ENCODE measurements at places on chromosomes 1 and 21. TPM values are rescaled to one million over a fixed set of nuclear protein-coding genes. Genes with fewer than 3 reads are reported as not detected.

DNA sequence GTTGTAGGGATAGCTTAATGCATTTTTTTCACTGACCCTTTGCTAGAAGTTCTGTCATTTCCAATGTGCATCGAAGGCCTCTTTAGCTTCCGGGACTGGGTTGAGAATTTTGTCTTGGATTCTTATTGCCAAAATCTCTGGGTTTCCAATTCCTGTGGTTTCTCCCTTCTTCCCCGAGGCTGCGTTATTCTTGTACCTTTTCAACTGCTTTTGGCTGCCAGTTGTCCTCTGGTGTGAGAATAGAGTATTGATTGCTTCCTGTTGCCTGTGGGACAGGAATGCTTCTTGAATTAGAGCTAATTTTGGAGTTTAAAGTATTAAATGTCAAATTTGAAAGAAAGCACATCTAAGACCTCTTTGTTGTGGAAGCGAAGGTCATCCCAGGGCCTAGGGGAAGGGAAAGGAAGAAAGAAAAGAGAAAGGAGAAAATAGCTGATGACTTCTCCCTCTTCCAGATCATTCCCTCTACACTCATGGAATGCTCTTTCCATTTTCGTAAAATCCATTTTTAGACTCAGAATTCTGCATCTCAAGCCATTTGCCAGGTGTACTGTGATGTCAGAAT is 21.1 kb downstream of the HUNK start:
- DNase-seq: no peak

HCN3 gene
- total RNA-seq: 3.6 TPM

GRCh38 chr1:175204330-175204729 is 11.8 kb upstream of the KIAA0040 start:
- no peak for DNase-seq

DNA sequence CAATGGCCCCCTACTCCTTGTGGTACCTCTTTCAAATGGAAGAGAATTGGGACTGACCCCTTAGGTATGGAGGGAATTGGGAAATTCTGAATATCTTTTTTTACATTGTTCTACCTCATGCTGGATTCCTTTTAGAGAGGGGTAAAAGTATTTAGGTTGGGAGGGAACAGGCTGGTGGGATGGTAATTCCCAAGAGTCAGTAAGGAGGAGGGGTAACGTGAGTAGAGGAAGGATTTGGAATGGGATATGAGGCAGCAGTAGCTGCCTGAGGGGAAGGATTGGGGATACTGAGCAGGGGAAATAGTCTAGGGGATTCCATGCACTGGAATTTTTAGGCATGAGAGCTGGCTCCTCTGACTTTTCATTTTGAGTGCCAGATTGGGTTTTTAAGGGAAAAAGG is 3.8 kb upstream of the AADACL3 start:
- DNase-seq: no peak

- DNase-seq: no peak
Observed at GRCh38 chr21:24115141-24115540, 1492.1 kb downstream of the MRPL39 start.

DNA sequence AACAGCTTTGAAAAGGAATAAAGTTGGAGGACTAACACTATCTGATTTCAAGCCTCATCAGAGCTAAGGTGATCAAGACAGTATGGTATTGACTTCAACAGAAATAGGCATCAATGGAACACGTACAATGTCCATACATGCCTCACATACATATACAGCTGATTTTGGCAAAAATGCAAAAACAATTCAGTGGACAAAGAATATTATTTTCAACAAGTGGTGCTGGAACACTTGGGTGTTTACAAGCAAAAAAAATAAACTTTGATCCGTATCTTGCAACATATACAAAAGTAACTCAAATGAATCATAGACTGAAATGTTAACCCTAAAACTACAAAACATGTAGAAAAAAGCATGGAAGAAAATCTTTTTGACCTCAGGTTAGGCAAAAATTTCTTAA is 141.9 kb upstream of the ZC3H11B start:
- no peak for DNase-seq

DNM3 gene
- total RNA-seq: 1.5 TPM

DNA sequence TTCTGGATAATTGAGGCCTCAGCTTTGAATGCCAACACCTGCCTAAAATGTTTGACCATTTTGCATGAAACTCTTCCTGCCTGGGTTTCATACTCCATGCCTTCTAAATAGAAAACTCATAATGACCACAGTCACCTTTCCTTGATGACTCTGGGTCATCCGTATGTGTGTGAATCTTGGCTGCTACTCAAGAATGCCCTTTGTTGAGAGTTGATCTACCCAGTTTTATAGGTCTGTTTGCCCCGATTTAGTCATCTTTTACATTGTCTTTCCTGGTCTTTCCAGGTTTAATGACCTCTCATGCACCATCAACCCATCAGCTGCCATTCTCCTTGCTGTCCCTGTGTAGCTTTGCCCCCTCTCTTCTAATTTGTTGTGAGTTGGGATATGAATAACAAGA is 2.7 kb upstream of the SLC5A9 start:
- DNase-seq: no peak

RGS16 gene
- total RNA-seq: 73.3 TPM

GJA8 gene
- not detected for total RNA-seq

DNA sequence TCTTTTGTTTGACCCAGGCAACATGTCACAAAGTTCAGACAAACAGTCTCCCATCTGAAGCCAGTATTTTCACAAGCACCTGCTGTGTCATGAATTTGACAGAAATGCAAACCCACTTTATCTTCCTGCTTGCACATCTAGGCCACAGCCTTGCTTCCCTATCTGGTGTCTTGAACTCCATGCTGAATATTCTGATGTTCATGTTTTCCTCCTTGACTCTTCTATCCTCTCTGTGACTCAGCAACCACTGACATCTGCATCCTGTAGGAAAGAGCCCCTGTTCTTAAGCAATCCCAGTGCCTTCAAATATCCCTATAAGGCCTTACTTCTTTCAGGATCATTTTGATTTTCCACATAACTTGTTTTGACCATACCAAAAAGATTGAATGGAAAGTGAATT is 6.5 kb downstream of the CD55 start:
- DNase-seq: no peak

TRIM67 gene
- total RNA-seq: 0.12 TPM

ADAMTSL4 gene
- total RNA-seq: 0.86 TPM

- no peak for DNase-seq
Observed at GRCh38 chr1:87615901-87616300, 287.2 kb downstream of the LMO4 start.

DIO1 gene
- total RNA-seq: not detected

DNA sequence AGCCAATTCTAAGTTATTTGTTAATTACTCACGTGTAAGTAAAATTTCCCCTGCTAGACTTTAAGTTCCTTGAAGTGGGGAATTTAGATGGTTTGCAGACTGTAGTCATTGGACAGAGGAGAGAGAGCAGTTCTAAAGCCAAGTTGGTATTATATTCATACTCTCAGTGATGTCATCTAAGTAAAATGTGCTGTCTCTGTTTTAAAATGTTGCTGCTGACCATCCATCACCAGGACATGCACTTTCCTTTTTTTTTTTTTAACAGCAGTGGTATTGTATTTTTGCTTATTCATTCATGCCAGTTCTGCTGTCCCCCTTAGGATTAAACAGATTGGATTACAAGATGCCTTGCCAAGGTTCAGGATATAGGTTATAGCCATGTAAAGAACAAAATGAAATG is 2.3 kb downstream of the TTLL7 start:
- DNase-seq: no peak

DNA sequence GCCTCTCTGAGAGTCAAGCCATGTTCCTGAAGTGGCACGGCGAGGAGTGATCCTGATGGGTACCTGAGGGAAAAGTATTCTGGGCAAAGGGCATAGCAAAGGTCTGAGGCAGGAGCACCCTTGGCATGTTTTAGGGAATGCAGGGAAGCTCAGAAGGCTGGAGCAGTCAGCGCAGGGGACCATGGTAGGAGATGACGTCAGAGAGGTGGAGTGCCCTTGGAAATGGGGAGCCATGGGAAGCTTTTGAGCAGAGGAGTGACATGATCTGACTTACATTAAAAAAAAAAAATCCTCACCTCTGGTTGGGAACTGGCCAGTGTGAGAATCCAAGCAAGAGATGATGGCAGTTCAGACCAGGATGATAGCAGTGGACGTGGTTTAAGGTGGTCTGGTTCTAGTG is 37.2 kb downstream of the PDPN start:
- DNase-seq: no peak

GRCh38 chr1:39890273-39890672 is 7.0 kb upstream of the TRIT1 start:
- DNase-seq: no peak

DNA sequence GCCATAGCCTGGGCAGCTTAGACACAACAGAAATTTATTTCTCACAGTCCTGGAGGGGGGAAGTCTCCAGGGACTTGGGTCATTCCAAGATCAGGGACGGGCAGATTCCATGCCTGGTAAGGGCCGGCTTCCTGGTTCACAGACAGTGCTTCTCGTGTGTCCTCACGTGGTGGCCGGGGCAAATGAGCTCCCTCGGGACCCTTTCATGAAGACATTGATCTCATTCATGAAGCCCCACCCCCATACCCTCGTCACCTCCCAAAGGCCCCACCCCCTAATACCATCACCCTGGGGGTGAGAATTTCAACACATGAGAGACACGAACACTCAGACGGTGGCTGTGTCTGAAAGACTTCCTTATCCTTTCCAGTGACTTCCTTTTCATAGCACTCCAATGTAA is 51.5 kb downstream of the ACOT7 start:
- DNase-seq: no peak

GRCh38 chr1:33388805-33389771 is 41.8 kb downstream of the PHC2 start:
- DNase-seq: no peak

GRCh38 chr1:243473227-243474135 is 217.6 kb downstream of the SDCCAG8 start:
- DNase-seq: no peak

GRCh38 chr1:8815582-8816151 is 1.8 kb downstream of the RERE start:
- no peak for DNase-seq

DNA sequence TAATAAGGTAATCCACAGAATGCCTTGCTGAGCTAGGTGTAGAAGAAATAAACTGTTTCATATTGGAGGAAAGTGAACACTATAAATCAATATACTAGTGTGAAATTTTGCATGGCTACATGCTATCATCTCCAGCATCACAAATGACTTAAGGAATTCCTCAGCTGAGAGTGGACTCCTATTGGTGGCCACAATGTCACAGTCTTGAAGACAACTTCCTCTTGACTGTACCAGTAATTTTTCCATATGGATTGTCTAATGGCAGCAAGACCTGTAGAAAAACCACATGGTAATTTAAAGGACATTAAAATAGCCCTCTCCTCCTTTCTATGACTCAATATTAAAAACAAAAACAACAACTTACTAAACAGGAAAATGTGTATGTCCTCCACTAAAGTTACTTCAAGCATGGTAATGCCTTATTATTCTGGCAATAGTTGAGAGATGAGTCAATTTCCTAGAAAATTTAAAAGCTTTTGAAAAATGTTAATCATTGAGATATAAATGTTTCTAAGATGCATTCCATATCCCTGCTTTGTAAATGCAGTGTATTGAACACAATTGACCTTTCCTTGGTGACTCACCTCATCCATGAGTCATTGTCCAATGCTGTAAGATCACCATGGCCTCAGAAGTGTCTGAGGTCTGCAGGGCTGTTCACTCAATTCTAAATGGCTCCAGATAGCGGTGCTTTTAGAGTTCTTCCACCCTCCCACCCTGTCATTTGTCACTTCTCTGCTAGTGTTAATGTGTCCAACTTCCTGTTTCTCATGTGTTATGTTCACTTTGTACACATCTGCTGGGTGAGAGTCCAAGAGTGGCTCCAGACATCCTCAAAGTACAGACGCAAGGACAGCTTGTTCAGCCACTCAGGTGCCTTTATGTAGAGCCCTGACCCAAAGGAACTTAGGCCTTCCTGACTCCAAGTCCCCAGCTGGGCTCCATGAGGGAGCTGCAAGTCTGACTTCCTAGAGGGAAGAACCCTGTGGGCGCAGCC is 32.8 kb upstream of the DNASE2B start:
- peak; percentile 5 for DNase-seq

STYXL2 gene
- 0.24 TPM for total RNA-seq

DNA sequence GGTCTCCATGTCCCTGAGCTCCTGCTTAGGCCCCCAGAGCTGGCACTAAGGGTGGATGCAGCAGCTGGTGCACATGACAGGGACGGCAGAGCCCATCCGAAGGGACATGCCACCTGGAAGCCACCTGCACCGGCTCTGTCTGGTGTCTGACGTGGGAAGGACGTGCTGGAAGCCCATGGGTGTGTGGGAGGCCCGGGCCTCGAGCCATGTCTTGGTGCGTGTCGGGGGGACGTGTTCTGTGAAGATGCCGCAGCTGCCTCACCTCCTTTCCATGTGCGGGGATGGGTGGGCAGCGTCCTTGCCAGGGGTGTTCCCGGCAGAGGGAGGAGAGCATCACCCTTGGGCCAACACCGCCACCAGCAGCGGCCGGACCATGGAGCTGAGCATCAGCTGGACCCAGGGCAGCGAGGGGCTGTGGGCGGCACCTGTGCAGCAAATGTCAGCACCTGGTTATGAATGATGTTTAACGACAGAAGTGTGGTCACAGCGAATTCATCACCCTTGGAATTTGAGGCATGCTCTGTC is 15.5 kb upstream of the POFUT2 start:
- no peak for DNase-seq

- DNase-seq: no peak
Observed at GRCh38 chr1:196400478-196401451, 207.5 kb downstream of the KCNT2 start.

DNA sequence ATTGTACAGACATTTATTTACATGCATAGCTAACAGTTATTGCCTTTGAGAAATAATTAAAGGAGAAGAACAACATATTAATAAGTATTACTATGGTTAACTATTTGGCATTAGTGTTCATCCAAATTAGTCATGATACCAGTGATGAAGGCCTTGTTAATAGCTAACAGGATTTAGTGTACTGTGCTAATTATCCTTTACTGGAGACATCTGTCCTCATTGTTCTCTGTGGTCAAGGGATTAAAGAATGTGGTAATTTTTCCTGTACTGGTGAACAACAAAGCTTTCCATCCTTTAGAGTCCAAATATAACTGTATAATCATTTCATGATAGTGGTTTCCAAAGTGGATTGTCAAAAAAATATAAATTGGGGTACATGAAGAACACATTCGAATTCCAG is 103.9 kb downstream of the ADGRL4 start:
- DNase-seq: no peak

DNA sequence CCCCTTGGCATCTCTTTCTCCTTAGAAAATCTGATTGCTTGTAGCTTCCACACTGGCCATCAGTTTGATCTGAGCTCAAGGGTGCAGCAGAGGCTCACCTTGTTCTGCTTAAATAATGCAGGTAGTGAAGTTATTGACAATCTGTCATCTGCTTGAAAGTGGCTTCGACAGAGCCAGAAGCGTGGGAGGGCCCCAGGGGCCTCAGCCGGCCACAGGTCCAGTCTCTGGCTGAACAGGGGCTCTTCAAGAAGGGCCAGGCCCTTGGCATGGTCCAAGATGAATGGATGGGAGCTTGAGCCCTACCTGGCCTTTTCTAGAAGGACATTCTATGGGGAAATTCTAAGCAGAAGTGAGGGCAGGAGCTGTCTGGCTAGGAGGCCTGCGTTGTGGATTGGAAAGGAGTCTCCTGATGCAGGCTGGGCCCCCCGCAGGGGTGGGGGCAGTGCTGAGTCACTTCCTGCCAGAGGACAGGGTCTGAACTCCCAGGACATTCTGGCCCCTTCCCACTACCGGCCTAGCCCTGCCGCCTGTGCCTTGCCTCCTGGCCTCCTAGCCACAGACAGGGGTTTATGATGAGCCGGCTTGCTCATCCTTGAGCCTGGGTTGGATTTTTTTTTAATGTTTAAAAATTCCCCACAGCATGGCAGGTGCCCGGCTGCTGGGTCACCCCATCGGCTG is 162.3 kb upstream of the VAMP3 start:
- DNase-seq: no peak

Measured in activated T-cell treated with anti-CD3 and anti-CD28 coated beads, Interleukin-2, amount 50 U/mL, for 72 hours (primary cell).